Activated CD4-positive, alpha-beta T cell treated with anti-CD3 and anti-CD28 coated beads, Interleukin-2, Interleukin-4, amounts not matched to agents 100 ng/mL and 50 ng/mL, durations not matched to agents 16 hours and 8 hours (primary cell): ENCODE measurements at places on chromosomes 2 and 18.

GRCh38 chr18:58419587-58420199, 209.2 kb downstream of the ALPK2 start:
- DNase-seq = no peak

- no peak for DNase-seq
These were observed 107.1 kb upstream of the PKDCC start for GRCh38 chr2:41940745-41941063.

- DNase-seq = no peak
These were observed 183.0 kb upstream of the APCDD1 start for GRCh38 chr18:10271481-10271880.

- no peak for DNase-seq
These were observed 218.8 kb downstream of the AGPS start for GRCh38 chr2:177611310-177611886.

DNA sequence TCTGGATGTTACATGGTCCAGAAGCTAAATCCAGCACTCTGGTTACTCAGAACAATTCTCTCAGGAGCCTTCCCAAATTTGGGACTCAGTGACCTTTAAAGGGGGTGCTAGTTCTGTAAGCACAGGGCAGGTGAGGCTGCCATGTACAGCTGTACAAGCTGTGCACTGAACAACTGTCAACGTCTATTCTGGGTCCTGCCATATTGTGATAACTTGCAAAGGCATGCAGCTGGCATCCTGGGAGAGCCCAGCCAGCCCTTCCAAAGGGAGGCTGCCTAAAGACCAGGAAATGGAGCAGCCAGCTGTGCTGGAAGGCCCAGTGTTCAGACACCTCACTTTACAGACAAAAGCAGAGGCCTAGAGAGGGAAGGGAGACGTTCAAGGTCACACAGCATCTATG, 204.8 kb downstream of the KLHL29 start:
- no peak for DNase-seq

DNA sequence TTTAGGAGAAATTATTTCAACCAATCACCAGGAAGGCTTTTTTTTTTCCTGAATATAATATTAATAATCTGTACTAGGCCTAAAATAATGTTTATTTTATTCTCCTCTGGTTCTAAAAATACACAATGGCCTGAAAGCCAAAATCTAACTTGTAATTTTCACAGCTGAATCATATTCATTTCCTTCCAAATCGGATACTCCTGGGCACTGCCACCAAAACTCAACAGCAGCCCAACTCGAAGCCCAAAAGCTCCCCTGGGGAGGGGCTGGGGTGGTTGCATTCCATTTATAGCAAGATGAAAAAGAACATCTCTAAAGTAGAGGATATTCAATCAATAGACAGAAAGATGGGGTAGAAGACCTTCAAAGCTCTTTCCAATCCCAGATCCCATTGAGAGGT, 100.5 kb upstream of the SETBP1 start:
- no peak for DNase-seq

GRCh38 chr2:136115183-136115761, 2.7 kb downstream of the CXCR4 start:
- DNase-seq = no peak
